ENCODE measurements at places on chromosomes 11 and 22.
A peak's percentile ranks its signal among the peaks of the same experiment; 100 is the strongest.

GRCh38 chr11:26143566-26144290 is 188.2 kb upstream of the ANO3 start:
- DNase-seq: no peak

DNA sequence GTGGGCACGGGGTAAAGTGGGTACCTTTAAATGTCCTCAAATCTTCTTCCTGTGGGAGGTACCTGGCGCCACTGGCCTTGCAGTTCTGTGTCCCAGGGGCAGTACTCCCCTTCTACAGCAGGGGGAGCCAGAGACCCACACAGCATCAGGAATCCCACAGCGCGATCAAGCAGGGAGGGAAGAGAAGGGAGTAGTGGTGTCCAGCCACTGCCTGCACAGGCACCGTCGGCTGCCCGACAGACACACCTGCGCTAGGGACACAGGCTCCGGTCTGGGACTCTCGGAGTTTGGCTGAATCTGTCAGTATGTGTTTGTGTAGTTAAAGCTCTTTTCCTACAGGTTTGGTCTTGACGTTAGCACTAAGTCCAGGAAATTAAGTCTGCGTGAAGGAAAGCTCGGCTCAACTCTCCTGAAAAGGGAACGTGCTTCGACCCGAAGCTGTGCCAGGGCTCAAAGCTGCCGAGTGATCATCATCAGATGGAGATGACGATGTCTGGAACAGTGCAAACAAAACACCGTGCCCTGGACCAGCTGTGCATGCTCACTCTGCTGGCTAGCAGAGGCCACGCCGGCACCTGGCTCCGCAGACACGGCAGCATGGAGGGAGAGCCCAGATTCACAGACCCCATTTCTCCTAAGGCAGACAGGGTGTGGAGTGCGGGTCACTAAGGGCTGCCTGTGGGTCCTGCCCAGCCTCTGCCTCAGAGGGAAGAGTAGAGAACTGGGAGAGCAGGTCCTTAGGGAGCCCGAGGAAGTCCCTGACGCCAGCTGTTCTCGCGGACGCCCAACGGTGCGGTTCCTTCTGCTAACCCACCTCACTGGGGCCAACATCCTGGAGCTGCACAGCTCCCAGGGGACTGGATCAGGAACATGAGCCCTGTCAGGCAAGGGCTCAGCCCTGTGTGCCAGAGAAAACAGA is 56.0 kb upstream of the BID start:
- DNase-seq: peak; percentile 93

DNA sequence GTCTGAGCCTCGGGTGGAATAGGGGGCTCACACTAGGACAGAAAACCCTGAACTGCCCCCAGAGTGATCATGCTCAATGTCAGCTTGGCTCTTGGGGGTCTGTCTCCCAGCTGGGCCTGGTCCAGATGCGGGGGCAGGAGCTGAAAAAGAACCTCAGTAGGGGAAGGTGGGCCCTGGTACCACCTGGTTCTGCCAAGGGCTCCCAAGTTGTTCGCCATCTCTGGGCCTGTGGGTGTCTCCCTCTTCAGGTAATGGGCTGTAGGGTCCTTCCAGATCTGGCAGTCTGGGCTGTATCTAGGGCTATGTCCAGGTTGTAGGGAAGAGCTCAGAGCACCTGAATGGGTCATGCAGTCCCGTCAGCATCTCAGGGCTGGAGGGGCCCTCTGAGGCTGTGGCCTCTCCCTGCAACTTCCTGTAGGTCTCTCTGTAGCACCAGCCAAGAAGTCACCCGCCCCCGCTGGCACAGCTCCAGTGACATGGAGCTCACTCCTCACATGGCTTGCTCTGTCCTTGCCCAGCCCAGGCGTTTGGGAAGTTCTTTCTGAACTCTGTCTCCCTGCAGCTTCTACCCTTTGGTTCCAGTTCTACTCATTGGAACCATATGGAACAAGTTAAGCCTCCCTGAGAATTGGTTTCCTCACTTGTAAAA is 33.0 kb upstream of the SOX10 start:
- no peak for DNase-seq

- DNase-seq: no peak
These were observed 13.0 kb downstream of the SMTN start for GRCh38 chr22:31094021-31094551.

DNA sequence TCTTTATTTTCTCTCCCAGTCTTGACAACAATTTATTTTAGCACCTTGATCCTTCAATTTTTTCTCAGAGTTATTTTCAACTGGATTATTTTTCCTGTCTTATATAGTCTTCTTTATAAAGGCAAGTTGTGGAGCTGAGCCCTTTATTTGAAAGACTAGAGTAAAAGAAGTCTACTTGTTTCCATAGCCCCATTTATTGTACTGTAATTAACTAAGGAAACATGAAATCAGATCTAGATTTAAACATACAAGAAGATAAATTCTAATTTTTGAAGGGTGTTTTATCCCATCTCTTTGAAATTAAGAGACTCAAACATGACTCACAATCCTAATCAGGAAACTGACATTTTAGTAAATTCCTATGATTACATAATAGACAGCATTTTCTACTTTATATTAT is 2421.8 kb downstream of the LRRC4C start:
- DNase-seq: no peak

DNA sequence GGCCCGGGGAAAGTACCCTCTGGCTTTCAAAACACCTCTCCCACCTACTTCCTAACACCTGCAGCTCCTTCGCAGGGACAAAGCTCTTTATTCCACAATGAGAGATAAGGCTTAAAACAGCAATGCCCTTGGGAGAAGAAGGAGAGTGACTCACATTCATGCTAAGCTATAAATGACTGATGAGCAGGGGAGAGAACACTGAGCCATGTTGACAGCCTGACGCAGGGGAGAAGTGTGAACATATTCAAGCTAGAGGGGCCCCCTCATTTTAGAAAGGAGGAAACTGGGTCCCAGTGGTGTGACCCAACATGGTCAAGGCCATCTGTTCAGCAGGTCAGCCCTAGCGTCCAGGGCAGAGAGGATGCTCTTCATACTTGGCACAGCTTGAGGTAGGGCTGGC is 171.8 kb downstream of the DSCAML1 start:
- DNase-seq: no peak

- DNase-seq: no peak
These were observed 2.5 kb upstream of the STK33 start for GRCh38 chr11:8596504-8597046.

- DNase-seq: no peak
These were observed 36.7 kb upstream of the VWA5A start for GRCh38 chr11:124078591-124078990.

- no peak for DNase-seq
These were observed 55.9 kb downstream of the RTN4R start for GRCh38 chr22:20211997-20212753.

- DNase-seq: no peak
These were observed 37.3 kb downstream of the LRFN4 start for GRCh38 chr11:66894141-66894540.

DNA sequence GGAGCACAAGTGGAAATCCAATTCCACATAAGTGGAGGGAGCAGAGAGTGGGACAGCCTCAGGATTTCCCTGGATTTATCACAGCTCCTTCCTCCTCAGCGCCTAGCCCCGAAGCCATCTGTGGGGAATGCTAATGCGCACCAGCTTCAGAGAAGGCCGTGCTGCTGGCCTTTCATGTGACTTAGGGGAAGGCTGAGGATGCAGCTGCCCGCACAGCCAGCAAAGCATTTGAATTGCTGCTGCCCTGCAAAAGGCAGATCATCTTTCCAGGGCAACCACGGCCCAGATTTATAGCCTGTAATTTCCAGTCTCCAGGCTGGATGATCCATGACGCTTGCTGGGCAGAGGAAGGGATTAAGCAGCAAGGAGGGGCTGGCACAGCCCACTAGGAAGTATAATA is 29.9 kb downstream of the SYN3 start:
- no peak for DNase-seq

DNA sequence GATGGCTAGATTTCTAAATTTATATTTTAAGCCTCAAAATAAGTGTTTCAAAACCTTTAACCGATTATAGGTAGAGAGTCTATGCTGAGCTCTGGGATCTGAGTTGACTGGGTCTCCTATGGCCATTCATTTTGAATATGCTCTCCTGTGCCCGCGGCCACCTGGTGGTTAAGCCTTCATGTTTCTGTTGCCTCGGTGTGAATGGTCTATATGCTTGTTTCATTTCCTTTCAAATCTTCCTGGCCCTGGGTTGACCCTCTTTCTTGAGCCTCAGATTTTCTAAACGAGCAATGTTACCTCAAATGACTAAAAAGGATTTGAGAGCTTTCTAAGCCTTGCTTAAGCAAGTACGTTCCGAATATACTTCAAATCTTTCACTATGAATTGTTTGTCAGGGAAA is 789.4 kb upstream of the KIRREL3 start:
- no peak for DNase-seq

DNA sequence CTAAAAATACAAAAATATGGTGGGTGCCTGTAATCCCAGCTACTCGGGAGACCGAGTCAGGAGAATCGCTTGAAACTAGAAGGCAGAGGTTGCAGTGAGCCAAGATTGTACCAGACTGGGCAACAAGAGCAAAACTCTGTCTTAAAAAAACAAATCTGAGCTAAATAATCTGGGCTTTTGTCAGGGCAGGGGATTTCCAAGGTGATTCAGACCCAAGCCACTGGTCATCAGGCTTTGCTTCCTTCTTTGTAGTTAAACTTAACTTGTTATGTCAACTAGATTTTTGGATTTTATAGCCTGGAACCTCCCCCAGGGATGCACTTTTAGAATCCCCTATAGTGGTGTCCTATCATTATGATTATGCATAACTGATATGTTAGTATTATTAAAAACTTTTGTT is 27.0 kb upstream of the SLC22A8 start:
- DNase-seq: no peak

DNA sequence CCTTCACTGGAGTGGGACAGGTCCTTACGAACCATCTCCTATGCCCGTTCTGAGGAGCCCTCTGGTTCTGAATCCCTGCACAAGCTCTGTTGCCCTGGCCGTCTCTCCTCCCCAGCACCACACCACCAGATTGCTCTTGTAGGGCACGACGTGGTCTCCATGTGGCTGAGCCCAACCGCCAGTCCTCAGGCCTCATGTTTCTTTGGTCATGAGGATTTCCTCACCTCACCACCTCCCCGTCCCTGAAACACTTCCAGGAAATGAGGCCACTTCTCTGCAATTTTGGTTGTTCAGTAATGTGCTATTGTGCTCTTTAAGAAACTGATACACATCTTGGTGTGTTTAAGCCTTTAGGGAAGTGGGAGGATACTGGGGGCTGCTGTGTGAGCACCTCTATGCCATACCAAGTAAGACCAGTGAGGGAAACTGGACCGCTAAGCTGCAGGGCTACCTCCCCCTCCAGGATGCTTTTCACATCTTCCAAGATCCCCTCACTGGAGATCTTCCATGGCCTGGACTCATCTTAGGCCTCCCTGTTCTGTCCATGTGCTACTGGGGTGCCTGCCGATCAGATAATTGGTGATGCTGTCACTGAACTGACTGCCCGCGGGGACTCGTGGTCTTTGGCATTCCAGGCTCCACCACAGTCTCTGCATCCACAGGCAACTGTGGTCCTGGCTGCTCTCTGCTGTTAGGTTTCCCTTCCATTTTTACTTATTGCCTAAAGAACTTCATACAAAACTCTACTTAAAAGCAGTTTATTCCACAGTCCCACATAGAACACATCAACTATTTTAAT is 21.9 kb downstream of the DRICH1 start:
- DNase-seq: no peak

- no peak for DNase-seq
These were observed 18.1 kb downstream of the PACSIN2 start for GRCh38 chr22:42996646-42997365.

GRCh38 chr22:39212721-39213376 is 31.9 kb downstream of the PDGFB start:
- DNase-seq: no peak

DNA sequence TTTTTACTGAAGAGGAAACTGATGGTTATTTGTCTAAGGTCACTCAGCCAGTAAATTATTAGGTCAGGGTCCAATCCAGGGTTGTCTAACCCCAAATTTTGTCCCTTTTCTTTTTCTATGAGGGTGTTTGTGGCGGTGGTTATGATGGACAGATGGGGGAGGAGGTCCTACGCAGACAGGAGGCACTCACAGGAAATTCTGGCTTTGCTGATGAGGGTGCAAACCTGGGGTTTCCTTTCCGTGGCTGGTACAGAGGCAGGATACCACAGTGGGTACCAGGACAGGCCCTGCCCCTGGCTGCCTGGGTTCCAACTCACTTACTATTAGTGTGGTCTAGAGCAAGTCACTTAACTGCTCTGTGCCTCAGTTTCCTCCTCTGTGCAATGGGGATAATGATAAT is 91.0 kb downstream of the RRM1 start:
- DNase-seq: no peak

- no peak for DNase-seq
These were observed 26.5 kb upstream of the SCARF2 start for GRCh38 chr22:20464096-20464614.

DNA sequence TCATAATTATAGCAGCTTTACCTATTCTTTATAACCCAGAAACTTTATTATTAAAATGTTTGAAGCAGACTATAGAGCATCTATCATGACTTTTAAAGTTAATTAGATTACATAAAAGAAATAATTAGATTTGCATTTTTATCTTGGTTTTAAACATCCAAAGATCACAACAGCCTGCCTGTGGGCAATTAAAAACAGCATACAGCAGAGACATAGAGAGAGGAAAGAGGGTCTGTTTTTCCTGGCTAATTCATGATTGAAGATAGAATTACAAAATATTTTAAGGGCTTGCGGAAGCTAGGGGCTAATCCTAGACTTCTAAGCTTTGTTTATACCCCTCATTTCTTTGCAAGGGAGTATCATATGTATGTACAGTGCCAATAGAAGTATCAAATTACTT is 178.1 kb downstream of the SOX6 start:
- DNase-seq: no peak

GRCh38 chr11:128704517-128704916 is 10.6 kb downstream of the FLI1 start:
- no peak for DNase-seq

DNA sequence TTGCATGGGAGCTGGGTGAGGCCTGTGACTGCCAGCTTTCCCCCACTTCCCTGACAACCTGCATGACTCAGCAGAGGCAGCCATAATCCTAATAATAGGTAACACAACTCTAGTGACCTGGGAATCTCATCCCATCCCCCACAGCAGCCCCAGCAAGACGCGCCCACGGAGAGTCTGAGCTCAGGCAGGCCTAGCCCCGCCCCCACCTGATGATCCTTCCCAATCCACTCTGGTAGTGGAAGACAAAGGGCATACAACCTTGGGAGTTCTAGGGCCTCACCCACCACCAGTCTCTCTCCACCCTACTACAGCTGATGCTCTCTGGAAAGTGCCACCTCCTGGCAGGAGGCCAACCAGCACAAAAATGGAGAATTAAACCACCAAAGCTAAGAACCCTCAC is 60.3 kb downstream of the CWF19L2 start:
- no peak for DNase-seq

DNA sequence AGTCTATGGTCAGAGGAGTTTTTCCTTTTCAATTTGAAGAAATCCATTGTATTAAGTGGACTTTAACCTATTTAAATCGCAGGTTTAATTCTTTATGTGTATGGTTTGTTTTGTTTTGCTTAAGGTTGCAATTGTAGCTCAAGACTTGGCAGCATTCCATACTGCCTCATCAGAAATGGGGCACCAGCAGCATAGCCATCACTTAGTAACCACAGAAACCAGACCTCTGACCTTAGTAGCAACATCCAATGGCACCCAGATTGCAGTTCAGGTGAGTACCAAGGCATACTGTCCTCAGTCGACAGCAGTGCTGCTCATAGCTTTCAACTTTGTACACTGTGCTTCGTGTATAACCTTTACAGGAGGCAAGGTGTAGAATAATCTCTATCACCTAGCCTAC is 48.4 kb upstream of the WEE1 start:
- no peak for DNase-seq

GRCh38 chr11:119716582-119717498 is 12.2 kb downstream of the NECTIN1 start:
- DNase-seq: no peak

GRCh38 chr11:64767344-64768299 is 7.8 kb upstream of the PYGM start:
- peak; percentile 90 for DNase-seq

All from mesenteric fat pad (tissue), 1 donor.